ENCODE measurements at places on chromosomes 2 and 18. TPM values are rescaled to one million over a fixed set of nuclear protein-coding genes. Genes with fewer than 3 reads are reported as not detected.

- no peaks in the 10 kb centered on the region for H3K27me3 ChIP-seq
- no peak overlapping the region for H3K4me3 ChIP-seq
- DNase-seq, result no peak
- H3K27ac ChIP-seq, result no peak overlapping the region
Observed at GRCh38 chr2:224392545-224392944, 9.4 kb downstream of the FAM124B start.

- no peak overlapping the region for H3K4me3 ChIP-seq
- H3K36me3 ChIP-seq, result no peaks in the 10 kb centered on the region
- no peak overlapping the region for H3K27ac ChIP-seq
- no peaks in the 10 kb centered on the region for H3K4me1 ChIP-seq
- no peak for DNase-seq
Observed at GRCh38 chr2:190740449-190740848, 91.6 kb downstream of the NAB1 start.

DNA sequence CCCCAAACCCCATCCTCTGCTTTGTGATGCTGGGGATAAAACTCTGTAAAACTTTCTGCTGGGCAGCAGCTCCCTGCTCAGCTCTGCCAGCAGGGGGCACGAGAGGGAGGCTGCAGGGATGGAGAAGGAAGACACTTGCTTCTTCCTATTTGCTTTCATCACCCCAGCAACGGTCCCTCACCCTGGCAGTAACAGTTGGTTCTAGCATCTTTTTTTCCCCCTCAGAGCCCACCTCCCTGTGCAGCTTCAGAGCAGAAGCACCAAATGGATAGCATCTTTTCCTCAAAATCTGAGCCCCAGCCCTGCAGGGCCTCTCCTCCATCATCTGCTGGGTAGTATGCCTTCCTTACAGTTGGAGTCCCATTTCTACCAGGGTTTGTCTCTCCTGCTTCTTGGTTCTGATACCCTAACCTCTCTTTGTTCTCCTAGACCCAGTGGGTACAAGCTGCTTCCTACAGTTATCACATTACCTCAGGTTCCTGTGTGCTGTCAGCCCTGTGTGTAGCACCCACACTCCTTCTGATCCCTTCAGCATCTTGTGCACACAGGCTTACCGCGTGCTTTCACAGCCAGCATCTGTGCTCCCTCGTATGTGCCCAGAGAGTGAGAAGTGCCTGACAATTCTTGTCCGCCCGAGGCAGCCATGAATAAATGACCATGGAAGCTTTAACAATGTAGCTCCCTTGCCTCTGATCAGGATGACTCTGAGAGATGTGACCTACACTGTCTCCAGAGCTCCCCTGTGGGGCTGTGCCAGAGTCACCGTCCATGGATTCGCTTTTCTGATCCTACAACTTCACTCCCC is 14.5 kb downstream of the CKAP2L start:
- H3K36me3 ChIP-seq, result peaks cover 27% of the 10 kb centered on the region
- DNase-seq, result peak; percentile 47
- H3K27me3 ChIP-seq, result no peaks in the 10 kb centered on the region
- peak overlapping the region; percentile 20 for H3K27ac ChIP-seq
- peaks cover 4% of the 10 kb centered on the region for H3K4me1 ChIP-seq

The KCNJ13 gene
- total RNA-seq, result 0.24 TPM

The IL1F10 gene
- total RNA-seq, result not detected

The SEMA4F gene
- 2.5 TPM for total RNA-seq

DNA sequence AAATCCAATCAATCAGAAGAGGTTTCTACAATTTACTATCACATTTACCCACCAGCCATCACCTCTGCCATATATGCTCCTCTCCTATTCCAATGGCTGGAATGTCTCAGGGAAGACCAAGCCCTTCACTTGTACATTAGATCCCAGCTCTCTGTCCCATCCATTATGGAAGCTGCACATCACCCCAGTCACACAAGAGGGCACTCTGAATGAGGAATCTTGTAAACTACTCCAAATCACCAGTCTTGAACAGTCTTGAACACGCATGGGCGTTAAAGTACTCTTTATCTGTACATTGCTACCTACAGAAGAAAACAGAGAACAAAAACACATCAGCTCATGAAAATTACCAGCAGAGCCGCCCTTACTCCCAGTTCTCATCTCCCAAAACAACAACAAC is 38.7 kb downstream of the ZC3H8 start:
- H3K4me3 ChIP-seq, result no peak overlapping the region
- H3K4me1 ChIP-seq, result no peaks in the 10 kb centered on the region
- no peak overlapping the region for H3K27ac ChIP-seq

GRCh38 chr2:57181315-57182038 is 865.1 kb upstream of the VRK2 start:
- no peaks in the 10 kb centered on the region for H3K36me3 ChIP-seq
- no peak overlapping the region for H3K27ac ChIP-seq
- H3K27me3 ChIP-seq, result no peaks in the 10 kb centered on the region
- no peak for DNase-seq
- H3K4me3 ChIP-seq, result no peak overlapping the region

The IL36B gene
- total RNA-seq, result not detected
